ENCODE measurements at places on chromosomes 16 and 17.

GRCh38 chr16:69105501-69106361 is at the start of gene HAS3:
Gene HAS3 (plus strand): TSS chr16:69105653. CDS start chr16:69109396, 3,743 bp downstream.
- peak; percentile 19 for DNase-seq

DNA sequence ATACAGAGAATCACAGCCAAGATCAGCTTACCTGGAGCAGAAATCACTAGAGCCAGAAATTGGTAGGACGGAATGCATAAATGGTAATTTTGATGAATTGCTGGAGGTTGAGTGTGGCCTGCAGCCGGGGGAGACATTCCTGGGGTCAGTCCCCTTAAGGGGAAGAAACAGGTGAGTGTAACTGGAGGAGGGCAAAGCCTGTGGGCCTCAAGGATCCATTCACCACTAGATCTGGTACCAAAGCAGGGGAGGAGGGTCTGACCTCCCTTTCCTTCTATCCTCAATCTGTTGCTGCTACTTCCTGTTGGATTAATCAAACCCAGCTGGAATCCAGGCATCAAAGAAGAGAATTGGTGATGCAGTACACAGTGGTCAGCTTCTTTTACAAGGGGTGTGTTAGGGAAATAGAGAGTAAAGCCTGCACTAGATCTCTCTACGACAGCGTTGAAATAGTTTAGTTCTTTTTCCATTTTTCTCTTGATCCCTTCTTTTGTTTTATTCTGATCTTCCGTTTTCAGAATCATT is 8.6 kb upstream of the ABCA9 start:
- DNase-seq: no peak

- DNase-seq: no peak
These were observed 9.7 kb upstream of the CCL2 start for GRCh38 chr17:34245351-34245905.

GRCh38 chr17:50201276-50201854 is at the start of gene COL1A1:
Gene COL1A1 (minus strand): TSS chr17:50201631. CDS start chr17:50201513, 118 bp downstream.
- DNase-seq: no peak

- no peak for DNase-seq
These were observed 144.5 kb downstream of the TMEM132E start for GRCh38 chr17:34723875-34724274.

DNA sequence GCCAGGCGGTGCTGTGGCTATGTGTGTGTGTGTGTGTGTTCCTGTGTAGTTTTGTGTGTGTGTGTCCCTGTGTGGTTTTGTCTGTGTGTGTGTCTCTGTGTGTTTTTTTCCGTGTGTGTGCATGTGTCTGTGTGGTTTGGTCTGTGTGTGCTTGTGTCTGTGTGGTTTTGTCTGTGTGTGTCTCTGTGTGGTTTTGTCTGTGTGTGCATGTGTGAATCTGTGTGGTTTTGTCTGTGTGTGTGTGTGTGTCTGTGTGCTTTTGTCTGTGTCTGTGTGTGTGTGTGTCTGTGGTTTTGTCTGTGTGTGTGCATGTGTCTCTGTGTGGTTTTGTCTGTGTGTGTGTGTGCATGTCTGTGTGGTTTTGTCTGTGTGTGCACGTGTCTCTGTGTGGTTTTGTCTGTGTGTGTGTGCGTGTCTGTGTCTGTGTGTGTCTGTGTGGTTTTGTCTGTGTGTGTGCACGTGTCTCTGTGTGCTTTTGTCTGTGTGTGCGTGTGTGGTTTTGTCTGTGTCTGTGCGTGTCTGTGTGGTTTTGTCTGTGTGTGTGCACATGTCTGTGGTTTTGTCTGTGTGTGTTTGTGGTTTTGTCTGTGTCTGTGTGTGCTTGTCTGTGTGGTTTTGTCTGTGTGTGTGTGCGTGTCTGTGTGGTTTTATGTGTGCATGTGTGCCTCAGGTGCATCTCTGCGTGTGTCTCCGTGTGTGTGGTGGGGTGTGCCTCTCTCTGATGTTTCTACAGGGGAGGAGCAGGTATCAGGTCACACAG is 62.3 kb downstream of the ZDHHC7 start:
- no peak for DNase-seq

- DNase-seq: no peak
These were observed 2.9 kb downstream of the UBB start for GRCh38 chr17:16383772-16384287.

DNA sequence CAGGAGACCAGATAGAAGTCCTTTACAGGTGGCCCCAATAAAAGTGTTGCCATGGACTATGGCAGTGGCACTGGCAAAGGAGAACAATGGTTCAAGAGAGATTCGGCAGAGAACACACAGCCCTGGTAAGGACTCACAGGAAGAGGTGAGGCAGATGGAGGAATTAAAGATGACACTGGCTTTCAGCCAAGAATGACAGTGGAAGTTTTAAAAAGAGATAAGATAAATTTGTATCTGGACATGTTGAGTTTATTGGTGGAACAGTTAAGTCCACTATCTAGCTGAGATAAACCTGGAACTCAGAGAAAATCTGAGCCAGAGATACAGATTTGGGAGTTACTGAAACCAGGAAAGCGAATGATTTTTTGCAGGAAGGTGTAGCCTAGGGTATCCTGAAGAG is 20.1 kb downstream of the CMC2 start:
- DNase-seq: no peak

GRCh38 chr16:58515125-58515870 is at the start of gene SETD6:
Gene SETD6 (plus strand): TSS chr16:58515517. CDS start chr16:58515538, 21 bp downstream.
- no peak for DNase-seq

- no peak for DNase-seq
These were observed 3.3 kb upstream of the CSNK2A2 start for GRCh38 chr16:58201163-58201562.

DNA sequence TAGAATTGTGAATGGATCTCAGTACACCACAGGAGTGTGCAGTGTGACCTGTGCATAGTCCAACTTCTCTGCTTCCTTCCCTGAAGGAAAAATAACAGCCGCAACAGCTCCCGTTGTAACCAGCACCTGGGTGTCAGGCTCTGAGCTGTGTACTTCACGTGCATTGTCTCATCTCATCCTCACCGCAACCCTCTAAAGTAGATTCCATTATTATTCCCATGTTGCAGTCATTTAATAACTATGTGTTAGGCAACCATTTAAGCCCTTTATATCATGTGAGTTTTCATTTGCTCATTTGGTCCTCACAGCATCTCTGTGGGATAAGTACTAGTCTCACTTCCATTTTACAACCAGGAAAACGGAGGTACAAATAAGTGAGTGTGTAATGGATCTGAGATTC is 247.0 kb upstream of the MAF start:
- DNase-seq: no peak

GRCh38 chr16:9976601-9977000 is 205.6 kb downstream of the GRIN2A start:
- no peak for DNase-seq

DNA sequence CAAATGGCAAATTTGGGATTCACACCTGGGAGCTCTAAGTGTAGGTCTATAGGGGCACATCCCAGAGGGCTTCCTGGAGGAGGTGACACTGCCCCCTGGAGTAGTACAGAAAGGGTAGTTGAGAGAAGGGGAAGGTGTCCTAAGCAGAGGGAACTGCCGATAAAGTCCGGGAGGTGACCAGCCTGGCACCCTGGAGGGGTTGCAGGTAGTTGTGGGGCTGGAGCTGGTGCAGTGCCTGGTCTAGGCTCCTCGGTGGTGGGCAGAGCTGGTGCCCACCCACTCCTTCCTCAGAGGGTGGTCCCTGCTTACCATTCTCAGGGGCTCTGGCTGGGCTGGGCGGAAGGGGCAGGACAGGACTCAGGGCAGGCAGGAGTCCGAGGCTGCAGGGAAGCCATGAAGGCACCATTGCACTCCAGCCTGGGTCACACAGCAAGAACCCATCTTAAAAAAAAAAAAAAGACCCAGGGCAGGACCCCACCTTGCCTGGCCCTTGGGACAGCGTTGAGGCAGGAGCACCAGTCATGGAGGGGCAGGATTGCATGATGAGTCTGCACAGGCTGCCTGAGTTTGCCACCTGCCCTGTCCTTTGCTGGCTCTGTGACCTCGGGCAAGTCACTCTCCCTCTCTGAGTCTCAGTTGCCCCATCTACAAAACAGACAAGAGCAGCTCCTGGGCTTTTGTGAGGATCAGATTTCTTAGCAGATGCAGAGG is 43.8 kb downstream of the LAT start:
- no peak for DNase-seq

- no peak for DNase-seq
These were observed 219.1 kb downstream of the IRX3 start for GRCh38 chr16:54067322-54068065.

DNA sequence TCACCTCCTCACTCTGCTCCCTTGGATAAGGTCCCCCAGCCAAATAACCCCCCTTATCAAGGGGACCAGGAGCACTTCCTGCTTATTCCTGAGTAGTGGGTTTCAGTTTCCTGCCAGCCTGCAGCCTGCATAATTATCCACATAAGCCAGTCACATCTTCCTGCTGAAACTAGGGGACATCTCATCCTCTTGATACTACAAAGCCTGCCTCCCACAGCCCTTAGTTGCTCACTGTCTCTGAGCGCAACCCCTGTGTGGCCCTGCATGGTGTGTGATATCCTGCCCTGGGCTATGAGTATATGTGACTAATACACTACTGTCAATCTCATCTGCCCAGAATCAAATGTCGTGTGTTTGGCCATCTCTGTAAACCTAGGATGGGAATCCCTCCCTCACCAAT is 8.0 kb upstream of the XYLT2 start:
- DNase-seq: no peak

DNA sequence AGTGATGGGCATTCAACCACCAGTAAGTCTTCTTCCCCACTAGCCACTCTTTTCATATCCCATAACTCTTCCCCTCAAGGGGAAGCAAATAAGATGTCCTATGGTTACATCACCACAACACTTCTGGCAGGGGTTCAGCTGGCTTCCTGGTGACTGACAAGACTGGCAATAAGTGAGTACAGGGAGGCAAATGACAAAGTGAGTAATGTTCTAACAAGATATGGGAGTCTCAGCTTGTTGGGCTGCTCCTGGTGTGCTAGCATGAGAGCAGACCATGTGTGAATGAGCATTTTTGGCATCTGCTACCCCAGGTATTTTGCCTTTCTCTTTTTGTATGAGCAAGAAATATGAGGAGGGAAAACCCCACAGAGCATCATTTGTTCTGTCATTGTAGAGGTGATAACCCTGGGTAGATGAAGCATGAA is 9.9 kb downstream of the TMIGD1 start:
- DNase-seq: no peak

GRCh38 chr16:10675216-10675615 is 19.5 kb downstream of the TEKT5 start:
- DNase-seq: no peak

DNA sequence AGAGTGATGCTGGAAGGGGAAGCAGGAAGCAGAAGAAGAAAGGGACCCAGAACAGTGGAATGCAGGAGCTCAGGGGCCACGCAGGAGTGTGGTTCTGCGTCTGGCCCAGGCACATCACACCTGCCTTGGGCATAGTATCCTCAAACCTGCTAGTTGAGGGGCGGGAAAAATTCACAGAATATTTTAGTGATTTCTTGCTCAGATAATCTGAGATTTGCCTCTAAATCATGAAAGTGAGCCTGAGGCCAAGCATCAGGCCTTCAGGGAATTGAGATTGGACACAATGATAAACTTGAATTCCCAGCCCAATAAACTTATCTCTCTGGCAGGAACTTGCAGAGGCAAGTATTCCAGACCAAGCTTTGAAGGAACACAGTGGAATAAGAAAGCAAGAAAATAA is 48.5 kb upstream of the CCL2 start:
- no peak for DNase-seq

DNA sequence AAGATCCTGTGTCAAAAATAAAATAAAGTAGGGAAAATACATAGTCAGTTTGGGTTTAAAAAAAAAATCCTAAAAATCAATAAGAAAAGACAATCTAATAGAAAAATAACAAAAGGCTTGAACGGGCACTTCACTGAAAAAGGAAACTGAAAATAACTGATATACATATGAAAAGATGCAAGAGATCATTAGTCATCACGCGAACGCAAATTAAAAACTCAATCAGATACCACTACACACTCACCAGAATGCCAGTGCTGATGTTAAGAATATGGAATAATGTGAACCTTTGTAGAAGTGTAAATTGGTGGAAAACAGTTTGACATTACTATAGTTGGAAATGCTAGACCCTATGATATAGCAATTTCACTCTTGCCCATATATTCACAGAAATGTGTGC is 14.6 kb downstream of the GNGT2 start:
- DNase-seq: no peak
